ENCODE measurements at places on chromosomes 12 and 14.
A peak's percentile ranks its signal among the peaks of the same experiment; 100 is the strongest.

- no peak for DNase-seq
These were observed 2.6 kb downstream of the YAF2 start for GRCh38 chr12:42235426-42235825.

- DNase-seq = no peak
These were observed 7.3 kb upstream of the HSP90AA1 start for GRCh38 chr14:102094101-102094500.

- no peak for DNase-seq
These were observed 319.4 kb downstream of the EGLN3 start for GRCh38 chr14:33631441-33631840.

DNA sequence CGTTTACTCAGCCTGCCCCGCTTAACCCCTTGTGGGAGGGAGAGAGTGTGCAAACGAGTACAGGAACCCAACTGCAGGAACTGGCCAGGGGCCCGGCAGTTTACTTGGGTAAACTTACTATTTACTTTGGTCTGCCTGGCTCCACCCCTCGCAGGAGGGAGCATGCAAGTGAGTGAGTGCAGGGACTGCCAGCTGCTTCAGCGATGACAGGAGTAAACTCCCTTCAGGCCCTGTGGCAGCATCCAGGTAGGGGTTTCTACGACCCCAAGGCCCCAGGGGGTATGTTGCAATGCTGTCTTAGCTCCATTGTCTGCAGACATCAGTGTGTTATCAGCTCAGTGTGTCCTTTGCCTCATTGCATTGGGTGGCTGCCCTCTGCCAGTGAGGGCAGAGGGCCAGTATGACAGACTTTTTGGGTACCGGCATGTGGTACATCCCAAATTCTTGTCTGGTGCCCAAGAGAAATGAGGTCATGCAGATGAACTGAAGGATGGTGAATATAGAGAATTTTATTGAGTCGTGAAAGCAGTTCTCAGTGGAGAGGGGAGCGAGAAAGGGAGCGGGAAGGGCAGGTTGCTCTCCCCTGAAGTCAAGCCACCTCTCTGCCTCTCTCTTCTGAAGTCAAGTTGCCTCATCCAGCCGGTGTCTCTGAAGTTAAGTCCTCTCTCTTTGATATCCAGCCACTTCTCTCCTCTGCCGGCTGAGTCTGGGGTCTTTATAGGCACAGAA lies 181.8 kb downstream of the FUT8 start:
- no peak for DNase-seq

- DNase-seq = no peak
These were observed 20.1 kb upstream of the LDHB start for GRCh38 chr12:21677622-21678277.

GRCh38 chr12:80059102-80059501 lies 40.2 kb upstream of the OTOGL start:
- no peak for DNase-seq

DNA sequence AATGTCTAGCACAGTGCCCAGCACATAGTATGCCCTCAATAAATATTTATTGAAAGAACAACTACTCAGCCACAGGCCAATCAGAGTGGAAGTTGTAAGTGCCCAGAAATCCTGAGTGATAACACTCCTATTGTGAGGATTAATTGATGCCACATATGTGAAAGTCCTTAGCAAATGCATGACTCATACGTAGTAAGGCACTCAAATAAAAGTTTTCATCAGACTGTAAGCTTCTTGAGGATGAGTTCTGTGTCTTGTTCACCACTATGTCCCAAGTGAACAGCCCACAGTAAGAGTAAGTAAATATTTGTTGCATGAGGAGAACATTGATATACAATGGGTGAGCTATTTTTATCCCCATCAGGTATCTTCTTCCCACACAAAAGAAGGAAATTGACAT lies 24.7 kb upstream of the ANO6 start:
- no peak for DNase-seq

GRCh38 chr12:123165537-123165936 lies 14.6 kb upstream of the PITPNM2 start:
- DNase-seq = no peak

DNA sequence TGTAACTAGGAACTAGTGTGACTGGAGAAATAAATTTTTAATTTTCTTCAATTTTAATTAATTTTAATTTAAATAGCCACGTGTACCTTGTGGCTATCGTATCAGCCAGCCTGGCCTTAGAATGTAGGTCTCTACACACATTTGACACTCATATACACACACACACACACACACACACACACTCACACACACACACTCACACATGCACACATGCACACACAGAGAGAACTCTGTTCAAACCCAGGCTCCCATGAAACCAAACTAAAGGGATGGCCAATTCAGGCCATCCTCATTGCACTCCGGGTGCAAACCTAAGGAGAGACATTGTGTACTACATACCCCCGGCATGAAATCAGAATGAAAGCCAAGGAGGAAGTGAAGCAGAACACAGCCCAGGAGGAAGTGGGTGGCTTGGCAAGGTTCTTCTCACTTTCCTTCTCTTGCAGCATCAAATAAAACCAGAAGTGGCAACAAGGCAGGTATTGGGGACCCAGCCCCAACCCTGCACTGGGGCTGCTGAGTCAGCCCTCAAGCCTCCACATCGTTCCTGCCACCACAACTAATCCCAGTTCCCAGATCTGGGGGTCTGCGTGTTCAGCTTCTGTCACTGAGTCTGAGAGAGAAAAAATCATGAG lies 26.2 kb upstream of the CHPT1 start:
- DNase-seq = peak; percentile 16

- peak; percentile 30 for DNase-seq
These were observed 581.9 kb downstream of the VRK1 start for GRCh38 chr14:97379091-97379531.

DNA sequence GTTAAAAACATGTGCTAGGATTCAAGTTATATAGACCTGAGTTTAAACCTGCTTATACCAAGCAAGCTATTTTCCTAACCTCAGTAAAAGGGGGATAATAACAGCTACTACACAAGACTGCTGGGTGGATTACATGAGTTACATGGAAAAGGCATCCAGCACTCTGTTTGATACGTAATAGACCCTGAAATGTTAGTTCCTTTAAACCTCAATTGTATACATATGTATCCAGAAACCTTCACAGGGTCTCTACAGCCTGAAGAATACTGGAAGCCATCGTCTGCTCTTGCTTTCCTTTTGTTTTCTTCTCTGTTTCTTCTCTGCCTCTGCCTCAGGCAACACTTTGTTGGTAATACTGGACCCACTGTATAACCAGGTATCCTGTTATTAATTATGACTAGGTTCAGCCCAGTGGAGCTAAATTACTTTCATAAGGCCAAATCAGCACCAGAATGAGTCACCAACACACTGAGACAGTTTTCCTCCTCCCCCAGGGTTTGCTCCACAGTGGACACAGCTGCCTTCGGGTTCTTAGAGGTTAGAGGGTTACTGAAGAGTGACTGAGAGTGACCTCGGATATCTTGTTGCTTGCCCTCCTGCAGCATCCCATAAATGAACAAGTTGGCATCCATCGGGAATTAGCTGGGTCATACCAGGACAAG lies 127.1 kb downstream of the CAPZA3 start:
- DNase-seq = no peak

DNA sequence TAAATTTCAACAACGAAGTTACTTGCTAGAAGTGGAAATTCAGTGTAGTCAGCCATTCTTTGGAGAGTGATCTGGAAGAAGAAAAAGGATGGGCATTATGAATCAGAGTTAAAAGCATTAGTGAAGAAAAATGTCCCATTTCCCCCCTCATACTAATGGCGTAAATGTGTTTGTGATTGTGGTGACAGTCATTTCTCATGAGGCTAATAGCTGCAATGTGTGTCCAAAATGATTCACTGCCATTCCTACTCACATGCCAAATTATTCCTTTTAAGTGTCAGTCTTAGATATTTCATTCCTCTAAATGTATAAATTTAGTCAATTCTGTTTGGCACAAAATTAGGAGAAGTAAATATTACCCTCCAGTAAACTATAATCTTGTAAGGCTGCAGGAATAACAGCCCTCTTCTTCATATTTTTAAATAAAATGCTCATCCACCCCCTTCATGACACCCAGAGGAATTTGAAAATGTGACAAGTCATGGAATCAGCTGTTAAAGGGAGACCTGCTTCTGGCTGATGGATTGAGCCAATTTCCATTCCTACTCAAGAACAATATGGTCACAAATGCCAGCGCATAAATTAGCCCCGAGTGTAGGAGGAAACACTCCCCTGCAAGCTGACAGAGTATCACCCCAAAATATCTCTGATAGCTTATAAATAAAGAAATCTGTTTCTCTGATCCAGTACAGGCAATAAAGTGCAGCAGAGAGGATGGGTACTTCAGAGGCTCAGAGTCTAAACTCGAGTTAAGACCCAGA lies 912.3 kb upstream of the SEL1L start:
- DNase-seq = no peak

- no peak for DNase-seq
These were observed 55.1 kb downstream of the MNAT1 start for GRCh38 chr14:60789656-60790055.

DNA sequence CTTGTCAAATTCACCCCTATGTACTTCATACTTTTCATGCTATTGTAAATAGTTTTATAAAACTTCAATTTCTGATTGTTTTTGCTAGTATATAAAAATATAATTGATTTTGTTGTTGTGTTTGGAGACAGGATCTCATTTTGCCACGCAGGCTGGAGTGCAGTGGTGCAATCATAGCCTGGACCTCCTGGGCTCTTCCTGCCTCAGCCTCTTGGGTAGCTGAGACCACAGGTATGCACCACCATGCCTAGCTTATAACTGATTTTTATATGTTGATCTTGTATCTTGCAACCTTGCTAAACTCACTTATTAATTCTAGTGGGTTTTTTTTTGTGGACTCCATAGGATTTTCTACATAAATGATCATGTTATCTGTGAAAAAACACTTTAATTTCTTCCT lies 23.5 kb downstream of the ATP5MC2 start:
- no peak for DNase-seq

DNA sequence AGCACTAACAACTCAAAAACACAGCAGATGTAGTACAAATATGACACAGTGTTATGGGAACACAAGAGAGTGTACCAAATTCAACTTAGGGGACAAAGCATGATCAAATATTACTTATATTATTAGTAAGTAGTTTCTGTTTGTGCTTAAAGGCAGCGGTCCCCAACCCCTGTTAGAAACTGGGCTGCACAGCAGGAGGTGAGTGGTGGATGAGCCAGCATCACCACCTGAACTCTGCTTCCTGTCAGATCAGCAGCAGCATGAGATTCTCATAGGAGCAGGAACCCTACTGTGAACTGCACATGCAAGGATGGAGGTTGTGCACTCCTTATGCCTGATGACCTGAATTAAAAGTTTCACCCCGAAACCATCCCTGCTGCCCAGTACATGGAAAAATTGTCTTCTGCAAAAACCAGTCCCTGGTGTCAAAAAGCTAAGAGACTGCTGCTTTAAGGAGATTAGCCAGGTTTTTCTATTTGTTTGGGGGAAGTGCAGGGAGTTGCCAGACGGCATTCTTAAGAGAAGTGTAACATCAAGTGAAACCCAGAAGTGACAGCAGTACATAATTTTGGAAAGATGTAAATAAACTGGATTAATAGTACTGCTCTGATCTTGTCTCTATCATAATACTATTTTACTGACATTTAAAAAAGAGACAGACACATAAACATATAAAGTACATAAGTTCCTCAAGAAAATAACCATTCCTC lies 26.7 kb downstream of the GTF2A1 start:
- no peak for DNase-seq

- DNase-seq = no peak
These were observed 78.5 kb upstream of the CSRP2 start for GRCh38 chr12:76957301-76957700.

DNA sequence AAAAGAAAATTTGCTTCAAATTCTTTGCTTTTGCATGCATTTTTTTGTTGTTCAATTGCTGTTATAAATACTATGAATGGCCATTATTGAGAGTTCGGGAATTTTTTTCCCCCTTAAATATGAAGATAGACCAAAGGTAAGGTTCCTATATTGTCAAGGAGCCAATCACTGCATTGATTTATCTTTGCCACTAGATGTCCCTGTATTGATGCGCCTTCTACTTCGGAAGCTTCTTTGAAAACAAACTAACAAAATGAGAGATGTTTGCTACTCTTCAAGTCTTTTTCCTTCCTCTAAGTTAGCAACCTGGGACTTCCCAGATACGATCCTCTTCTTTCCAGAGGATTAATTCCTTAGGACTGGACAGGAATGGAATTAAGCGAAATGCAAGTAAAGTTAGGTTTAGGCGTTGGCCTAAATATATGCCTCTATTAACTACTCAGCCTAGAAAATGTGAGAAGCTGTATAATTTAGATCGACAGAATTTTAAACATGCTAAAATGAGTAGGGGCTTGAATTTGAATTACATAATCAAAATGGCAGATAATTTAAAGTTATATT lies 318.1 kb downstream of the AEBP2 start:
- no peak for DNase-seq

DNA sequence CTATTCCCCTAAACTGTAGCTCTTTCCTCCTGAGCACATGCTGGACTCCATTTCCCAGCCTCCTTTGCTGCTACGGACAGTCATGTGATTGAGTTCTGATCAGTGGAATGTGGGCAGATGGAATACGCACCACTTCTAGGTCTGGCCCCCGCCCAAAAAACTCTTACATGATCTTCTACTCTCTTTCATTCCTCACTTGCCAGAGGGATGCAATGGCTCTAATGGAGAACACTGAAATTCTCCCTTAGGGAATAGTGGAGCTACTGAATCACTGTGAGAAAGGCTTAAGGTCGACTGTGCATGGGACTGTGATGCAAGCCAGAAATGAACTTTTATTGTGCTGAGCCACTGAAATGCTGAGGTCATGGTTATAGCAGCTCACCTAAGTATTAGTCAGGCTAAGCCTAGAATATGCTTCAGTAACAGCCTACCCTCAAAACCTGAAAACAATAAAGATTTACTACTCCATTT lies 13.0 kb upstream of the TMED2 start:
- no peak for DNase-seq

- no peak for DNase-seq
These were observed 17.4 kb downstream of the IGF1 start for GRCh38 chr12:102462795-102463465.

DNA sequence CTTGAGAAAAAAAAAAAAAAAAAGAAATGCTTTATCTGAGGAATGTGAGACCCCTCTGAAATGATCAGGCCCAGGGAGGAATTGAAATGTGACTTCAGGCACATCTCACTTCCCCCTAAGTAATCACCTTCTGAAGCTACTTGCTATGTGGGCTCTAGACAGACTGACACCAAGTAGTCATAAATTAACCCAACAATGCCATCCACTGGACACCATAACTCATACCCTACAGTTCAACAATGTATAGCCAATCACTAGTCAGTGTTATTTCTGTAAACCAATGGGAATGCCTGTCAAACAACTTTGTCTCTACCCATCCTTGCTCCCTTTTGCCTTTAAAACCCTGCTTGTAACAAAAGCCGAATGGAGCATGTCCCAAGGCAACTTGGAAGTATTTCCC lies 182.7 kb upstream of the TMPO start:
- no peak for DNase-seq

DNA sequence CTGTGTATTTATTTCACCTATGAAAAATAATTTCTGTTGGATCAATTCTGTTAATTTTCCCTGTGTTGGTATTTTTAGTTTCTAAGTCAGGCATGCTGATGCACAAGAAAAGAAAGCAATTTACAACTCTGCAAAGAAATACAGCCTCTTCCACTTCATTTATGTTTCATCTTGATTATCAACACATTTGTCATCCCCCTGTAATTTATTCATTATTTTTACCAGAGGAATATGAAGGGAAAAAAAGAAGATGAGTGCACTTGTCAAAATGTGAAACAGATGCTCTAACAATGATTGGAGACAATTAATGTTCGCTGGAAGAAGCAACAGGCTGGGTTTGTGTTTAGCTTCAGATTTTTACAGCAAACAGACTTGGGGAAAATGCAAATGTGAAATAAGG lies 958.5 kb upstream of the SEL1L start:
- DNase-seq = no peak

- DNase-seq = no peak
These were observed 143.4 kb downstream of the KCNK10 start for GRCh38 chr14:88179716-88180115.
